Stimulated activated CD4-positive, alpha-beta T cell treated with anti-CD3 and anti-CD28 coated beads, Interleukin-4, amount 100 ng/mL, for 48 hours (primary cell): ENCODE measurements at places on chromosomes 4 and X.

DNA sequence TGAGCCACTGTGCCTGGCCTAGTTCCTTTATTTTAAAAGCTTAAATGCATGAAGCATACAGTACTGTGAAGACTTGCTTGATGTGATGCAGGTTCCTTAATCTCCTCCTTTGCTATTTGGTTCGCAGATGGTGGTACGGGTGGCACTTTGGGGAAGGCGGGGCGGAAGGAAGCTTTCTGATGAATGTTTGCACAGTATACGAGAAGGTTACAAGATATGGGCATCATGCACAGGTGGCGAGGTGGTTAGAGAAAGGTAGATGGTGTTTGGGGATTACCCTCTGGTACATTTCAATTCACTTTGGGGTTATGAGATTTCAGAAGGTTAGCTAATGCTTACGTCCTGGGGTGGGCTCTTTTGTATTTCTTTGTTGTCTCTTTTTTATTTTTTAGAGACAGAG is 17.2 kb downstream of the RHOH start:
- no peak for DNase-seq

DNA sequence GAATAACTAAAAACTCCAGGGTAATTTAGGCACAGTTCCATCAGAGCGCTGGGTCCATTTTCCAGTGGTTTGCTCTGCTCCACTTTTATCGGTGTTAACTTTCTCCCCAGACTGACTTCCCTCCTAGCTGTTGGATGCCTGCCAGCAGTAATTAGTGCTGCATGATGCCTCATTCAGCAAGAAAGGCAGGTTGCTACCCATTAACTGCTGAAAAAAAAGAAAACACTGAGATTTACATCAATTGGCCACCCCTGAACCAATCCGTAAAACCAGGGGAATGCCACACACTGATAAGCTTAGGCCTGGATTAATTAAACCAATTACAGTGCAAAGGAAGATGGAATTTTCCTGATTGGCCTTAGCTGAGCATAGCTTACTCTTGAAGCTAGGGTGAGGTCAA is 182.4 kb upstream of the CXXC4 start:
- DNase-seq, result no peak

- DNase-seq, result no peak
These were observed 17.0 kb downstream of the PAQR3 start for GRCh38 chr4:78922207-78922606.

DNA sequence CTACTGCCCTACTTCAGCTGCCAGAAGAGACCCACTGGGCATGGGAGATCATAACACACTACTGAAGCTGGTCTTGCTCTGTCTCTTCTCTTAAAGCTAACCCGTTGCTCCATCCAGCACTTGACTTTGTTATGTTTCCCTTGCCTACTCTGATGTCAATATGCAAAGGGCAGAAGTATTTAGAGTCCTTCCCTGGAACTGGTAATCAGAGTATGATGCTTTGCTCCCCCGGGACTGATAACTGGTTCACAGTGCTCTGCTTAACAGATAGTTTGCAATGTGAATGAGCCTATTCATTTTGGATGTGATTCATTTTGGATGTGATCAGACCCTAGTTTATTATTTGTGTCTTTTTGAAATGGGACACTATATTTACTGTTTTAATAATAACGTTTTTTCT is 12.3 kb upstream of the UCP1 start:
- no peak for DNase-seq

DNA sequence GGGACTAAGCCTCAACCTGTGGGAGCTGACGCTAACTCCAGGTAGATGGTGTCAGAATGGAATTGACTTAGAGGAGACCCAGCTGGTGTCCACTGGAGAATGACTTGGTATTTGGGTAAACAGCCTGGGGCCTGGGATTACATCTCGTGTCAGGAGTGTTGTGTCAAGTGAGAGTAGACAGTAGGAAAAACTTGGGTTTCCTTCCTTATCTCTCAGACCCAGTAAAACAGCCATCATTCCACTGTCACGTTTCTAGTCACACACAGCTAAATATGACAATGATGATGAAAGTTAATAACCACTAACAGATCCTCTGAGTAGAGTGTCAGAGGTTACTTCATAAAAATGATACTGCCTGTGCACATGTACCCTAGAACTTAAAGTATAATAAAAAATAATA is 13.8 kb downstream of the ZNF674 start:
- no peak for DNase-seq

DNA sequence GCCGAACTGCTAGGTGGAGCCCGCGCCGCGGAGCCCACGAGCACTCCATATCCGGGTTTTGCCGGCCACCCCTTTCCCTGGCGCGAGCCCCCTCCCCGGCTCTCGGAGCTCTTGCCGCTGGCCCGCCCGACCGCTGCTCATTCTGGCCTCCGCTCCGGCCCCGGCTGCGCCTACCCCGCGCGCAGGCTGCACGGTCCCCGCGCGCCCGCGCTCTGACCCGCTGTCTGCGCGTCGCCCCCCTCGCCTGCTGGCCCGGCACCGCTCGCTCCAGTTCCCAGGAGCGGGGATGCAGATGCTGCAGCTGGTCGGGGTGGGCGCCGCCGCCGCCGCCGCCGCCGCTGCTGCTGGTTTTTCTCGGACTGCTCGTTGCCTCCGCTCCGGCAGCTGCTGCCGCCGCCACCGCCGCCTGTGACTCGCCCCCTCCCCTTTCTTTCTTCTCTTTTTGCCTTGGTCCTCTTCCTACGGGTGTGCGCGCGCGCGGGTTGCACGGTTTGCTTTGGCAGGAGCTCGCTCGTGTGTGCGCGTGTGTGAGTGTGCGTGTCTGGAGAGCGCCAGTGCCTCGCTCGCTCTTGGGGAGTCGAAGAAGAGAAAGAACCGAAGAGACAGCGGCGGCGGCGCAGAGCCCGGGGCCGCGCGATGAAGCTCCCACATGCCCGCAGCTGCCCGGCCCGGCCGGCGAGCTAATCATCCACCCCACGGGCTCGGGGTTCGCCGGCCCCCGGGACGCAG is at the start of gene ADGRL3:
Gene ADGRL3 (plus strand): TSS at position 140 of the 729 bp plus-strand sequence.
- no peak for DNase-seq

DNA sequence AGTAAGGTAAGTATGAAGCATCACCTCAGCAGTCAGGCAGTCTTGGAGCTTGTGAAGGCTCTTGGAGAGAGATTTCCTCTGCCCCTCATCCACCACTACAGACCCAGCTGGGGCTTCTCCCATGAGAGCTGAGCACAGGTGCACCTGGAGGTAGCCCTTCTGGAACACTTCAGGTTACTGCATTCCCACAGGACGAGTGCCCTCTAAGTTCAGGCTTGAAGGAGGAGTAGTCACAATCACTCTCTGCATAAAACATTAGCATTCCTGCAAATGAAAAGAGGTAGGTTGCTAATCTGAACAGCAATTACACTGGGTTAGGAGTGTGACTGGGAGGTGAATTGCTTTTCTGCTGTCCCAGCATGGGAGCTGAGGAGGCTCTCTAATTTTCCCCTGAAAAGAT is 308.8 kb downstream of the TEX13C start:
- DNase-seq, result no peak

DNA sequence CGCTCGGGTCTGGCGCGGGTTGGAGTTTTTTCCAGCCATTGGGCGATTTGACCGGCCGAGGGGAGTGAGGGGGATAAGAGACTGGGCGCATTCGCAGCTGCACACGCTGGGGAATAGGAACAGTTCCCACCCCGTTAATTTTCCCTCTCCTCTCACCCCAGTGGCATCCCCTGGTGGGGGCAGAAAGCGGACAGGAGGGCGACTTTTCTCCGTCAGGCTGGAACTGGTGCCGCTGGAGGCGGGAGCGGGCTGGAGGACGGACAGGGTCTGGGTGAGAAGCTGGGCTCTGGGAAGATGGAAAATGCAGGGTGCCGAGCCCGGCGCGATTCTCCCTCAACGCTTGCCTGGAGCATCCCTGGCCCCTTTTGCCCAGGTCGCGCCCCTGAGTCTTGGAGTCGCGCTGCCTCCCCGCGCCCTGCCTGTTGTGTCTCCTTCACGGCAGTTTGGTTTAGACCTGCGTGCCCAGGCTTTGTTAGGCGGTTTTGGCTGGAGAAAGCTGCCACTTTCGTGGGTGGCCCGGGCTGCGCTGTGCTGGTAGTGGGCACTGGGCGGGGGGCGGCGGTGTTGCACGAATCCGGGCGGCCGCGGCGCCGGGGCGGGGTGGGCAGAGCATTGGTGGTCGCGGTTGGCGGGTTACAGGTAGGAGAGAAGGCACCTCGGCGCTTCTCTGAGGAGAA is 2.0 kb downstream of the ADGRL3 start:
- no peak for DNase-seq

GRCh38 chr4:176011529-176011928 is 54.1 kb upstream of the WDR17 start:
- no peak for DNase-seq

DNA sequence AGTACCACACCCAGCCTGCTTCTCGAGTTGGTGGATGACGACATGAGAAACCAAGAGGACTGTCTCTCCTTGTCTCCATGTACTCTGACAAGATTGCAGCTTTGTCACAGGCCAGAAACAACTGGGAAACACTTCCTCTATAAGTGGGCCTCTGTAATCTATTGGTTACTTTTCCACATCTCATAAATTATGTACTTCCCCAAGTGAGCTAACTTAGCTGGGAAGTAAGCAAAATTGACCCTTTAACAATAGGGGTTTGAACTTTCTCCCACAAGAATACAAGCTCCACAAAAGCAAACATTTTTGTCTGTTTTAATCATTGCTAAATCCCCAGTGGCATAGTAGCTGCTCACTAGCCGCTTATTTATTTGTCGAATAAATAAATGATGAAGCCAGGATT is 14.1 kb upstream of the USO1 start:
- DNase-seq, result no peak

GRCh38 chrX:153494061-153494460 is 719 bp upstream of the BGN start:
- no peak for DNase-seq

DNA sequence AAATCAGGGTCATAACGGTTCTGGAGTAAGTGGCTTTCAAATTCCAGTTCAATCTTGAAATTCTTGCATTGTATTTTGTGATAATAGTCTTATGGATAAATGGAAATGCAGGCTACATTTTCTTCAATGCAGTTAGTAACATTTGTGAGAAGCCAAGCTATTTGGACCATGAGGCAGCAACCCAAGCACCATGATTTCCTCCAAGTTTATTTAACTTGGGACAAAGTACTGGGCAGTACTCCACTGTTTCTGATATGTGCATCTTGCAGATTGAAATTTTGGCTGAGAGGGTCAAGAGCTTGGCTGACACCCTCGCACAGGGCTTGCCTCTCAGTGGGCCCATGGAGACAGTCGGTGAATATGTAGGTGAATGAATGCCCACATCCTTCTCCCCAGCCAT is 39.9 kb downstream of the CNGA2 start:
- no peak for DNase-seq

DNA sequence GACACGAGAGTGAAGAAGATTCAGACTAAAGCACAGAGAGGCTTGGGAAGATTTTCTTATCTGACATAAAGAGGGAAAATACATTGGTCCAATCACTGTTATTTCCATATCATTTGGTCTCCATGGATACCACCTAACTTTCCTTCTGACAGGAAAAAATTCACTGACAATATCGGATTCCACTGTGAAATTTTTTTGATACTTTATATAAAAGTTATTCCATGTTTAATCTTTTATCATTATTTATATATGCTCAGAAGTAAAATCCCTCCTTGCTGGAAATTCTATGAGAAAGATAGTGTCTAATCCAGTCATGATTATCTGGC is 3.6 kb downstream of the IRF2 start:
- DNase-seq, result no peak
